Activated T-helper 1 cell treated with anti-CD3 and anti-CD28 coated beads, Interleukin-2, amount 50 U/mL, for 16 hours (primary cell): ENCODE measurements at places on chromosomes 4 and X.

DNA sequence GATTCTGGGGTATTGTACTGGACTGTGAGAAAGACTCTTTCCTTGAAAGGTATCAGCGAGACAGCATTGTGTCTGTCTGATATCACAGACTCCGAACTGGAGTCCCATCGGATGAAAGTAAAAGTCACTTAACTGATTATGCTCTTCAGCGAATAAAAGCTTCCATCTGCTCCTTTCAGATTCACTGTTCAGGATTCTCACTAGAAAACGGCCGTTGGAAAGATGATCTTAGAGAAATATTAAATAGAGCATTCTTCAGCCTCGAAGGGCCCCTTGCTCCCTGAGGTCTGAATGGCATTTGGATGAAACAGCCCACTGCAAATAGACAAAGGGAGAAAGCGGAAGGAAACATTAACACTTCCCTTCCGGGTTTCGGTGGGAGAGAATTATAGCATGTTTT, 416.2 kb upstream of the PRKX start:
- no peak for DNase-seq

GRCh38 chr4:131370846-131371245, 1778.2 kb upstream of the PCDH10 start:
- no peak for DNase-seq

- no peak for DNase-seq
These were observed 142.2 kb upstream of the CXorf51A start for GRCh38 chrX:146956760-146957159.

GRCh38 chrX:144335402-144335801, 451.5 kb downstream of the UBE2NL start:
- no peak for DNase-seq

DNA sequence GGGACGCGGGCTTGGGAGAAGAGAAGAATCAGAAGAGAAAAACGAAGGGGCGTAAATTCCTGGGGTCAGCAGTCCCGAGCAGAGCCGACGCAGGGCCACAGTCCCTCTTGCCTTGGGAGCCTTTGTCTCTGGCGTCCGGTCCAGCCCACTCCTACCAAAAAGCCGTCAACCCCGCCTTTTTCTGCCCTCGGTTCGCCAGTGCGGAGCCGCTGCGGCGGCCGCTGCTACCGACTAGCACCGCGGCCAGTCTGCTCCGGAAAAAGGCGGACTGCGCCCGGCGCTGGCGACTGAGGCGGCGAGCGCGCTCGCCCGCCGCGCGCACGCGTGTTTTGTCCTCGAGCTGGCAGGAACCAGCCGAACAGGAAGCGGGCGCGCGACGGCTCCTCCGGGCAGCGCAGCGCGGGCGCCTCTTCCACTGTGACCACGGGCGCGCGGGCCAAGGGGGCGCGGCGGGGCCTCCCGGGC, 502 bp downstream of the HNRNPDL start:
- no peak for DNase-seq

- no peak for DNase-seq
These were observed 151.0 kb downstream of the SH2D1A start for GRCh38 chrX:124497386-124497785.

- DNase-seq: no peak
These were observed 63.3 kb downstream of the MEPE start for GRCh38 chr4:87895964-87896621.
